ENCODE measurements at places on chromosomes 7 and 10.
A peak's percentile ranks its signal among the peaks of the same experiment; 100 is the strongest.

DNA sequence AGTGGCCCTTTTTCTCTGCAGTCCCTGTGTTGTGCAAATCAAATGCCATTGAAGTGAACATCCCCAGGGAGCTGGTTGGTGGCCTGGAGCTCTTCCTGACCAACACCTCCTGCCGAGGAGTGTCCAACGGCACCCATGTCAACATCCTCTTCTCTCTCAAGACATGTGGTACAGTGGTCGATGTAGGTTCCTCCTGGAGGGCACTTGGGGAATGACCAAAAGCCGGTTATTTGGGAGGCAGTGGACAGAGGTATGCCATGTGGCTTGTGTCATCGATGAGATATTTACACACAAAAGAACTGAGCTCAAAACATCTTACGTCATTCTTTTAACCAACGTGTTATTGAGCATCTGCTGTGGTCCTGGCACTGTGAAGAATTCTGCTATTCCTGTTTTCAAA is 19.7 kb downstream of the OIT3 start:
- H3K27me3 ChIP-seq, result no peaks in the 10 kb centered on the region
- no peak for DNase-seq
- H3K4me3 ChIP-seq, result no peak overlapping the region
- no peaks in the 10 kb centered on the region for H3K36me3 ChIP-seq
- no peaks in the 10 kb centered on the region for H3K4me1 ChIP-seq
- H3K27ac ChIP-seq, result no peak overlapping the region

DNA sequence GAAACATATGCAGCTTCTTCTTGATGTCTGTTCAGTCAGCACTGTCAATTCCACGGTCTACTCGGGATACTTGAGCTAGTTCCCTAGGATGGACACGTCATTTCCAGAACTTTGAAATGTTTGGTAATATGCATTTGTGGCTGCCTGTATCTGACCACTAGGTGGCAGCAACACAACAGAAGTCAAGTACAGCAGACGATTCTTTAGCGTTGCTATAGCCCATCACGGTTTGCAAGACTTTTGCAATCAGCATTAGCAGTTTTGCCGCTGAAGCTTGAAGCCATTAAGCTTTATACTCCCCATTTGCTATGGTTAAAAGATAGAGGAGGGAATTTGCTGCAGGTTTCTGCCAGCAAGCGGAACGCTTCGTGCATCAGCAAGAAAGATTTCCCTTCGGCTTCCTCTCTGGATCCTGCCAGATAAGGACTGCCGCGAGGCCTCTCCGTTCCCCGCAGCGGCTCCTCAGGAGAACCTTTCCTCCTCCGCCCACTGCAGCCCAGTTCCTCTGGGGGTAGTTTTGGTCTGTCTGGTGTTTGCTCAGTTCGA is 63.5 kb downstream of the ABCC2 start:
- peak overlapping the region; percentile 53 for H3K4me3 ChIP-seq
- no peak overlapping the region for H3K27ac ChIP-seq
- DNase-seq, result peak; percentile 65
- H3K4me1 ChIP-seq, result no peaks in the 10 kb centered on the region
- H3K36me3 ChIP-seq, result no peaks in the 10 kb centered on the region
- no peaks in the 10 kb centered on the region for H3K27me3 ChIP-seq

- H3K4me1 ChIP-seq, result no peaks in the 10 kb centered on the region
- no peak overlapping the region for H3K27ac ChIP-seq
- H3K4me3 ChIP-seq, result no peak overlapping the region
- H3K27me3 ChIP-seq, result no peaks in the 10 kb centered on the region
- no peak for DNase-seq
- H3K36me3 ChIP-seq, result no peaks in the 10 kb centered on the region
Measured at GRCh38 chr10:77308084-77308732, 329.4 kb downstream of the KCNMA1 start.

DNA sequence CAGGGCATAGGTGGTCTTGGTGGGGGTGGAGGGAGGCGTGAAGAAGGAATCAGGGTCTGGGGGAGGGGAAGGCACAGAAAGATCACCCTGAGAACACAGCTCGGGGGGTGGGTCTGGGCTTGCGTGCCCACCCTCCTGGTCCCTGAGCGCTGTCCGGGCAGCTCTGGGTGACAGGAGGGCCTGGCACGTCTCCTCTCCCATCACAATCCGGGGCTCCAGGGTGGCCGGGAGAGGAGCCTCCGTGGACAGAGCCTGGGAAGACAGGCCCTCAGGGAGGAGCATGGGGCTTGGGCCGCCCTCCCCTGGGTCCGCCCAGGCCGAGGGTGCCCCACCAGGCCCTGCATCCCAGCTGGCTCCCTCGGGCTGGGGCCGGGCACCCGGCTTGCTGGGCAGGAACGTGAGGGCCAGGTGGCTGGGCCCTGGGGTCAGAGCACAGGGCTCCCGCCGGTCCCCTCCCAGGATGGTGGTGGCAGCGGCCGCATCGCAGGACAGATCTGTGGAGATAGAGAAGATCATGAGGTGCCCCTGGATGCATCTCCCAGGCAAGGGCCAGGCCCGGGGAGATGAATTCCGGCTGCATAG is 3.1 kb downstream of the NACAD start:
- no peak for DNase-seq
- H3K27ac ChIP-seq, result no peak overlapping the region
- no peak overlapping the region for H3K4me3 ChIP-seq
- H3K36me3 ChIP-seq, result no peaks in the 10 kb centered on the region

GRCh38 chr10:17737027-17737965 is 14.7 kb upstream of the TMEM236 start:
- no peak for DNase-seq
- no peak overlapping the region for H3K4me3 ChIP-seq
- H3K27me3 ChIP-seq, result no peaks in the 10 kb centered on the region

DNA sequence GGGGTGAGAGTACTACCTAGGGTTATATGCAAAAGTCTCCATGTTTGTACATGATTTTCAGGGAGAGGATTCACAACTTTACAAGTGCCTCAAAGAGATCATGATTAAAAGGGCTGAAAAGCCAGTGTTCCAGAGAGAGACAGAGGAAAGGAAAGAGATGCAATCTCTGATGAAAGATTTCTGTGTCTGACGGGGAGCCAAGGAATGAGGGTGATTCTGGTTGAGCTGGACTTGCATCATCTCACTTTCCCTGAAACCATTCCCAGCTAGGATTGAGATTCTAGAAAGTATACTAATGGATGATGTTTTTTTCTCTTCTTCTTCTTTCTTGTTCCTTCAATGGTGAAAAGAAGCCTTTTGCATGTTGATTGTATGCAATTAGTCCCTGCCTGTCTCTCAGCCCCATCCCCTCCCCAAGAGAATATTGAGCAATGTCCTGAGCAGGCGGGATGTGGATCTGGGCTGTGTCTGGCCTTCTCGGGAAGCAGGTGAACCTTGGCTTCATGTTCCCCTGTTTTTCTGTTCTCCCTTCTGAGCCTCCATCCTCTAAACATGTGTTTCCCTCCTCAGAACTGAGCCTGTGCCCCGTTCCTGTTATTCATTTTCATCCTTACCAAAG is 186.1 kb downstream of the ZNF365 start:
- peak overlapping the region; percentile 69 for H3K27ac ChIP-seq
- no peak overlapping the region for H3K4me3 ChIP-seq
- H3K36me3 ChIP-seq, result no peaks in the 10 kb centered on the region

GRCh38 chr10:116470768-116471415 is 43.2 kb downstream of the PNLIPRP3 start:
- H3K4me1 ChIP-seq, result no peaks in the 10 kb centered on the region
- H3K4me3 ChIP-seq, result no peak overlapping the region
- no peaks in the 10 kb centered on the region for H3K36me3 ChIP-seq
- DNase-seq, result no peak

- H3K36me3 ChIP-seq, result no peaks in the 10 kb centered on the region
- H3K4me3 ChIP-seq, result no peak overlapping the region
- H3K27ac ChIP-seq, result no peak overlapping the region
- no peaks in the 10 kb centered on the region for H3K4me1 ChIP-seq
- no peak for DNase-seq
- no peaks in the 10 kb centered on the region for H3K27me3 ChIP-seq
Measured at GRCh38 chr7:16365952-16366351, 55.4 kb downstream of the CRPPA start.

DNA sequence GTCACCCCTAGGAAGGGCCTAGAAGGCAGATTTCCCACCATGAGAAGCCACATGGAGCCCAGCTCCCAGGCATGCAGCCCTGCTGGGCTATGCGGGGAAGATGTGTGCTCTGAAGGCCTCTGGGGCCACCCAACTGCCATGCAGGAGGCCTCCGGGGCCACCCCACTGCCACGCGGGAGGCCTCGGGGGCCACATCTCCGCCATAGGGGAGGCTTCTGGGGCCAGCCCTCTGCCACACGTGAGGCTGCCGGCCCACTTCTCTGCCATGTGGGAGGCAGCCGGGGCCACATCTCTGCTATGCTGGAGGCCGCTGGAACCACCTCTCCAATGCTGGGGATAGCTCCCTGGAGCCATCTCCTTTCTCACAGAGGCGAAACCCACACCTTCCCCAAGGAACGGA is 451.8 kb downstream of the DNAJB6 start:
- H3K4me1 ChIP-seq, result no peaks in the 10 kb centered on the region
- DNase-seq, result no peak
- H3K4me3 ChIP-seq, result no peak overlapping the region
- no peaks in the 10 kb centered on the region for H3K36me3 ChIP-seq
- H3K27me3 ChIP-seq, result no peaks in the 10 kb centered on the region

GRCh38 chr7:13748998-13749397 is 240.5 kb downstream of the ETV1 start:
- H3K27me3 ChIP-seq, result no peaks in the 10 kb centered on the region
- H3K36me3 ChIP-seq, result no peaks in the 10 kb centered on the region

DNA sequence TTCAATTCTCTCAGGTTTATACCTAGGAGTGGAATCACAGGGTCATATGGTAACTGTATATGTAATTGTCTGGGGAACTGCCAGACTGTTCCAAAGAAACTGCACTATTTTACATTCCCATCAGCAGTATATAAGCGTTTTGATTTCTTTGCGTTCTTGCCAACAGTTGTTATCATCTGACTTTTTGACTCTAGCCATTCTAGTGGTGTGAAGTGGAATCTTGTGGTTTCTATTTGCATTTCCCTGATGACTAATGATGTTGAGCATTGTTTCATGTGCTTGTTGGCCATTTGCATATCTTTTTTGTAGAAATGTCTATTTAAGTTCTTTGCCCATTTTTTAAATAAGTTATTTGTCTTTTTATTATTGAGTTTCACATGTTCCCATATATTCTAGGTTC is 44.3 kb upstream of the ZC3HAV1 start:
- H3K27ac ChIP-seq, result no peak overlapping the region
- no peaks in the 10 kb centered on the region for H3K27me3 ChIP-seq
- no peak for DNase-seq
- H3K4me1 ChIP-seq, result no peaks in the 10 kb centered on the region

- H3K36me3 ChIP-seq, result no peaks in the 10 kb centered on the region
- no peak overlapping the region for H3K27ac ChIP-seq
- H3K27me3 ChIP-seq, result no peaks in the 10 kb centered on the region
- no peak for DNase-seq
Measured at GRCh38 chr10:63373176-63373575, 92.6 kb downstream of the JMJD1C start.

GRCh38 chr10:75880031-75880775 is 448.8 kb downstream of the LRMDA start:
- no peaks in the 10 kb centered on the region for H3K27me3 ChIP-seq
- no peak overlapping the region for H3K4me3 ChIP-seq
- H3K36me3 ChIP-seq, result no peaks in the 10 kb centered on the region
- H3K27ac ChIP-seq, result no peak overlapping the region
- no peaks in the 10 kb centered on the region for H3K4me1 ChIP-seq
- DNase-seq, result no peak
